AG04449 (cell line): ENCODE measurements at places on chromosomes 11 and 22.

- DNase-seq: no peak
Observed at GRCh38 chr22:32236970-32237369, 18.2 kb downstream of the SLC5A4 start.

GRCh38 chr11:129295746-129296145 lies 79.9 kb upstream of the BARX2 start:
- DNase-seq: peak; percentile 26

DNA sequence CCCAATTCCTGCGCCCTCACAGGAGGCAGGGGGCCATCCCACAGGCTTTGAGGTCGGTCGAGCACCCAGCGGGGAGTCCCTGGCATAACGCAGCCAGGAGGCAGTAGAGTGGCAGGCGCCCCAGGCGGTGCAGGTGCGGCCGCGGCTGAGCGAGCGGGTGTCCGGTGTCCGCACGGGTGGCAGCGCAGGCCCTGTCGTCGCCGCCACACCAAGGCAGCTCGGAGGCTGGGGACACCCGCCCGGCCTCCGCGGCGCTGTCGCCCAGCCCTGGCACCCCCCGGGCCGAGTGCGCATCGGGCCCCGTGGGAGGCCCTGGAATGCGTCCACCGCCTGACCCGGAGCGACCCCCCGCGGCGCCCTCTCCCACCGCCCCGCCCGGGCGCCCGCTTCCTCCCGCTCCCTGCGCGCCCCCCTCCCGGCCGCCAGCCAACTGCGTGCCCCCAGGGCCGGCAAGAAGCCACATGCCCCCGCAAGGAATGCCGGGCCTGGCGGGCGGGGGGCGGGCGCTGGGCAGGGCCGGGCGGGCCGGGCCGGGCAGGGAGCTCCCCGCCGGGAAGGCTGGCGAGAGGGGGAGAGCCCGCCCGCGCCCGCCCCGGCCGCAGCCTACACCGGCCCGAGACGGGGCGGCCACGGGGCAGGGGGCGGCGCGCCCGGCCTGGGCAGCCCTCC lies 33.9 kb downstream of the PRDM11 start:
- DNase-seq: no peak

- DNase-seq: no peak
Observed at GRCh38 chr11:36116161-36116560, 172.3 kb downstream of the LDLRAD3 start.

DNA sequence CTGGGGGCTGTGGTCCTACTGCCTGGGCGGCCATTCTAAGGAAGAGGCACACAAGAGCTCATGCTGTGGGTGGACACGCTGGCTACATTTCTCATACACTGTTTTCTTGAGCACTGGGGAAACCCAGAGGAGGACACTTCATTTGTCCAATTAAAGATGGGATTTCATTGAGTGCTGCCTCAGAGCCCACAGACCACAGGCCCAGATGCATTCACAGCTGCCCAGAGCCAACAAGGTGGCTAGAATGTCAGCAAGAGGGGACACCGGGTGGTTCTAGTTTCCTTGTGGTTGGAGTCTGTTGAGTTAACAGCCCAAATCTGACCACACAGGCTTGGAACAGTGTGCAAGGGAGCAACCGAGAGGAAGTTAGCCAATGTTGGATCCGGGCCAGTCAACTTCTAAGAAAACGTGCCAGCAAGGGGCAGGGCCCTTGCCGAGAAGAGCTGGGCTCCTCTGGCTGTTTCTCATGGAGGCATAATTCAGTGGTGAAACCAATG lies 35.0 kb upstream of the SORL1 start:
- DNase-seq: peak; percentile 21

- DNase-seq: peak; percentile 47
Observed at GRCh38 chr22:35638410-35638809, 9.8 kb upstream of the APOL6 start.

GRCh38 chr22:32712644-32713355 lies 88.7 kb upstream of the TIMP3 start:
- no peak for DNase-seq

GRCh38 chr11:111403051-111403726 lies 24.1 kb upstream of the POU2AF1 start:
- no peak for DNase-seq

DNA sequence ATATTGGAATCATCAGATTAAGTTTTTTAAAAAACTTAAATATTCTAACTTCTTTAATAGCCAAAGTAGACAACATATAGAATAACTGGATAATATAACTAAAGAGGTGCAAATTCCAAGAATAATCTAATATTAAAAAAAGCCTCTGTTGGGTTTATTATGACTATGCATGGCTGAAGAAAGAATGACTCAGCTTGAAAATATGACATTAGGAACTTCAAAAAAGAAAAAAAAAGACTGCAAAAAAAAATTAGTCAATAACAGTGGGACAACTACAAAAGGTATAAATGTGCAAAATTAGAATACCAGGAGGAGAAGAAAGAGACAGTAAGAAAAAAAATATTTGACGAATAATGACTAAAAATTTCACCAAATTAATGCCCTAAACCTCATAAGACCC lies 1178.0 kb downstream of the JRKL start:
- no peak for DNase-seq

GRCh38 chr11:43574949-43575912 lies 105.3 kb upstream of the HSD17B12 start:
- DNase-seq: peak; percentile 9

DNA sequence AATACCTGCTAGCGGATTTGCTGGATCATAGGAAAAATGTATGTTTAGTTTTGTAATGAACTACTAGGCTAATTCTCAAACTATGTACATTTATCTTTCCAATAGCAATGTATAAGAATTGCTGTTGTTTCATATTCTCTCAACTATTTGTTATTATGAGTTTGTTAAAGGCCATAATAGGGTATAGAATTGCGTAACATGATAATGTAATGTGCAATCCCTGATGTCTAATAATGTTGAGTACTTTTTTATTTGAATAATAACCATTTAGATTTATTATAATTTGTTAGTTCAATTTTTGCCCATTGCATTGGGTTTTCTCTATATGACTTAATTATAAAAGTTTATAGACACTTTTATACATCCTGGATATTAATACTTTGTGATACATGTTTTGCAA lies 801.6 kb downstream of the LUZP2 start:
- DNase-seq: no peak

- no peak for DNase-seq
Observed at GRCh38 chr11:99638073-99638553, 617.4 kb downstream of the CNTN5 start.
